RPMI8226 (cell line): ENCODE measurements at places on chromosomes 7 and 10.

DNA sequence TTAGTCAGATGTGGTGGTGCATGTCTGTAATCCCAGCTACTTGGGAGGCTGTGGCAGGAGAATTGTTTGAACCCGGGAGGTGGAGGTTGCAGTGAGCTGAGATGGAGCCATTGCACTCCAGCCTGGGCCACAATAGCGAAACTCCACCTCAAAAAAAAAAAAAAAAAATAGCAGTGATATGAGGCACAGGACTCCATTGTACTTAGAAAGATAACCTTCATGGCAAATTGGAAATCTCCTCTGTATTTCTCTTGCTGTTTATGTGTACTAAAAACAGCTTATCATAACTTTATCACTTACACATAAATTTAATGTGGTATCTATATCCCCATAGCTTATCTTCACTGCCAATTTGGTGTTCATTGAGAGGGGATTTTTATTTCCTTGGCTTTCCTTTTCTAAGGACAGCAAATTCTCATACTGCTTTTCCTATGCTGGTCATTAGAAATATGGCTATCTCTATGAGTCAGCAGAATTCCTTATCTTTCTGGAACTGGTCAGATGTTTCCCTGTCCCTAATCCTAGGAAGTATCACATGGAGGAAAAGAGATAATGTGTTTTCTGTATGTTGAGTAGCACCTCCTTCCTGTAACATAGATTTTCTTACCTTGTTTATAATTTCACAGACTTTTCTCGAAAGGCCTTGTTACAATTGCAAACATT is 40.6 kb upstream of the ZEB1 start:
- DNase-seq: no peak

GRCh38 chr7:78057571-78057970 is 259.0 kb downstream of the PHTF2 start:
- DNase-seq: no peak

DNA sequence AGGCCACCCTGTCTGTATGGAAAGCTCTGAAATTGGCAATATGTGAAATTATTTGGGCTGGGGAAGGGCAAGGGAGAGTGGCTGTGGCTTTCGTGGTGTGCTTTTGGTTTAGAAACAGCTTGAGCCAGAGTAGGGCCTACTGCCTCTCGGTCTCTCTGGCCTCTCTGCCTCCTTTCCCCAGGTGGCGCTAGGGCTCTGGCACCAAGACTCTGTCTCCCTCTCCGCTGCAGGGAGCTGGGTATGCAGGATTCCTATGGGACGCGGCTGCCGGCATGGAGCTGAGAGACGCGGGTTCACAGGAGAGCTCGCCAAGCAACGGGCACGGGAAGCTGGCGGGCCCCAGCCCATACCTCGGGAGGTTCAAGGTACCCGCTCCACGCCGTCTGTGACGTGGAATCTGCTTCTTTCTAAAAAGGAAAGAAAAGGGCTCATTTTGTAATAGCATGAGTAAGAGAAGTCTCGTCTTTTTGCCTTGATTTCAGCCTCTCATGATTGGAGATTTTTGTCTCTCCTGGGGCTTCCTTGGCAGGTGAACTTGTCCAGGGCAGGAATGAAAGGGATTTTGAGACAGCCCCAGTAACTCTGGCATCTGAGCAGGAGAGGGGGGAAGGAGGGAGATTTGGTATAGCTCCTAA is 105.1 kb upstream of the ANLN start:
- no peak for DNase-seq

- DNase-seq: no peak
Observed at GRCh38 chr7:156049366-156049765, 237.1 kb upstream of the SHH start.

- DNase-seq: no peak
Observed at GRCh38 chr7:129769866-129770808, 158.6 kb downstream of the NRF1 start.

- peak; percentile 17 for DNase-seq
Observed at GRCh38 chr10:61901829-61902444, 438 bp downstream of the ARID5B start.

- DNase-seq: no peak
Observed at GRCh38 chr10:88526501-88527105, 56.5 kb downstream of the RNLS start.

DNA sequence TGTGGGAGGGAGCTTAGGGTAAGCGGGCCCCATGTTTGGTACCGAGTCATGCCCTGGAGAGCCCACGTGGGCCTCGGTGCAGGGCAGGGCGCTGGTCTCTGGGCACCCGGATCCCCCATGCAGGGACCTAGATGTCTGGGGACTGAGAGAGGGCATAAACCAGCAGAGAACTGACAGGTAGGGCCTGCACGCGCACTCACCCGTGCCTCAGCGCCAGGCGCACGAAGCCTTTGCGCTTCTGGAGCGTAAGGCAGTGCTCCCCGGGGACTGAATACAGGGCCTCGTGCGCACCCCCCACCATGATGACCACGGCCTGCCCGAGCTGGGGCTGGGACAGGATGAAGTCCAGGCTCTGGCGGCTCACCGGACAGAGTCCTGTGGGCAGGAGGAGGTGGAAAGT is 2.8 kb downstream of the MOGAT3 start:
- no peak for DNase-seq

DNA sequence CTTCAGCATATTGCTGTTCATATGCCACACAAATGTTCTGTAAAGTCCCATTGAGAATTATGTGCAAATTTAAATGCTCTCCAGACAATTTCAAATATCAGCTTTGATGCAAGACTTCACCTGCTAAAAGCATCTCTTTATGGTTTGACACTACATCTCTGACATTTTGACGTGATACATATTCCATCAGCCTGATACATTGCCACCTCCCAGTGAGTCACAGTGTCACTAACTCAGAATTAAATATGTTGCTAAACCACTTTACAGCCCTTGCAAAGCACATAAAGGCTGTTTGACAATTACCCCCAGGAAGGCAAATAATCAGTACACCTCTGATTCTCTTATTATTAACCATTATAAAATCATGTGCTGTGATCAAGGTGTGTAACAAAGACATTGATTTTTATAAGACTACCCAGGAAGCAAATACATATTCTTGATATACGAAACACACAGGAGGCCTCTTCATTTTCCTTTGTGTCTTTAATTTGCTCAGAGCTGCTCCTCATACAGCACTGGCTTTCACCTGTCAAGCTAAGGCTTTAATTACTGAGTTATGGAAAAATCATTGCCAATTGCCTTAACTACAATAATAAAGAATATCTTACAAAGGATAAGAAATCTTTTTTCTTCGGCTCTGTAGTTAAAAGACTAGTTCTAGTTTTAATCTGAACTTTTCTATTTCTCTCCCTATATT is 547.5 kb upstream of the C7orf33 start:
- DNase-seq: no peak

DNA sequence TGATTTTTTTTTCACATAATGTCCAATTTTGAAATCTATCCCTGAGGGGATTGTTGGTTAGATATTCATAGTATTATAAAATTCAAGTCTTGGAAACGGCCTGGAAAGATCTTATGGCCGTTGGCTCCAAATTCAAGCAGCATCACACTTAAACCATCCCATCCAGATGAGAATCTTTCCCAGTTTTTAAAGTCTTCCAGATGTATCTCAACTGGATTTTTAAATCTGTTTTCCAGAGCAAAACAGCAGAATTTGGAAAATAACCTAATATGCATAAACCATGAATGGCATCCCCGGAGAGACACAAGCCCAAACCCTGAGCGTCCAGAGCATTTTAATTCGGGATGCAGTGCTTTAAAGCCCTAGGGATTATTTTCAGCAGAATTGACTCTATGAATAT is 208.2 kb upstream of the PRKCQ start:
- DNase-seq: no peak

DNA sequence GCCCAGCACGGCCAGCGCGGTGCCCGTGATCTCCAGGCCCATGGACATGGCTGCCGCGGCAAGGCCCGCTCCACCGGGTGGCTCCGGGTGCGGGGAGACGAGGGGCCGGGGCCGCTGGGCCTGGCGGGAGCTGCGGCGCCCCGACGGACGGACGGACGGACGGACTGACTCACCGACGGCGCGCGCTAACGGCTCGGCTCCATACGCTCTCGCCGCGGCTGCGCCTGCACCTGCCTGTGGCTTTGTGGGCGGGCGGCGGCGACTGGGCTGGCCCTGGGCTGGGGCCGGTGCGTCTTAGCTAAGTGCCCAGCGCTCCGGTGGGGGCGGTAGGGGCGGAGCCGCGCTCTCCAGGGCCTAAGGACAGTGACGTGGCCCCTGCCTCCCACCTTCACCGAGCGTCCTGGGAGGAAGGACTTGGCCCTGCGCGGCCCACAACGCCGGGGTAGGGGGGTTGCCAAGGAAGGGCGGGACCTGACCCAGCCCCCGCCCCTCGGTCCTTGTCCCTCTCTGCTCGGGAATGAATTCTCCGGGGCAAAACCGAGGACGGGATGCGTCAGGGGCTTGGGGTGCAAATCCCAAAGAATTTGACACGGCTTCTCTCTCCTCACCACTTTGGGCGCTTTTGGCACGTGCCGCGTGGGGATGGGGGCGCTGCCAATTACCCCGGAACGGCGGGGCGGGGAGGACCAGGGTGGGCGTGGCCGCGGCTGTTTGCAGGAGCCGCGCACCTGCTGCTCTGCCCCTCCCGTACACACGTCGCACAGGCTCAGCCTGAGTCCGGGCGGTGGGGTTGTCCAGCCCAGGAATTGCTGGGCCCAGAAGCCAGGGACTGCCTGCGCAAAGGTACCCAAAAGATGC is at the start of gene CLDN3:
TSS of gene CLDN3 (minus strand) at position 269 of the 858 bp plus-strand sequence. CDS start at position 48, 221 bp downstream.
- DNase-seq: peak; percentile 98

- DNase-seq: peak; percentile 75
Observed at GRCh38 chr7:155860840-155861479, 48.7 kb upstream of the SHH start.

DNA sequence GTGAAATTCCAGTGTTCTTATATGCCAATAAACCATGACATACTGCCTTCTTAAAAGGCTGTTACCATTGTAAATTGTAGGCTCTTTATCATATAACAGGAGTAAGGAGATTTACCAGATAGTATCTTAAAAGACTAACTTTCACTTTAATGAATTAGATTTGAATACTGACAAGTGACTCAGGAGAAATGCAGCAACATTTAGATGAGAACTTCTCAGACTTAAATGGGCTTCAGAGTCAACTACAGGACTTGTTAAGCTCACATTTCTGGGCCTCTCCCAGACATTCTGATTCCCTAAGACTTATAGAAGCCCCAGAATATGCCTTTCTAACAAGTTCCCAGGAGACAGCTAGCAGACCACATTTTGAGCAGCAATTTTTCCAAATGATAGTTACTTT is 466.3 kb downstream of the ARL4A start:
- DNase-seq: no peak

GRCh38 chr10:60661637-60662036 is 116.6 kb upstream of the CDK1 start:
- no peak for DNase-seq

DNA sequence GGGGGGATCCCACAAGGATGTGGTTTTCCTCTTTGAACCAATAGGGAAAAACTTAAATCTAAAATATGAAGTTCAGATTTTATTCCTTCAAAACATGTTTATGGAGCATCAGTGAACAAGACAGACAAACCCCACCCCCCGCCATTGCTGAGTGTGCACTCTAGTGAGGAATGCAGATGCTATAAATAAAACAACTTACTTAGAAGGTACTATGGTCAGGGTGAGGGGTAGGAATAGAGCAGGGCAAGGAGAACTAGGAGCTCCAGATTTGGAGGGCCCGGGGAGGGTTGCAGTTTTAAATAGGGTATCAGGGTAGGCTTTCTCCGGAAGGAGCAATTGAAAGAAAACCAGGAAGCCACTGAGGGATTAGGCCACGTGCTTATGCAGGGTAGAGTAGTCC is 47.9 kb downstream of the CELF2 start:
- no peak for DNase-seq

DNA sequence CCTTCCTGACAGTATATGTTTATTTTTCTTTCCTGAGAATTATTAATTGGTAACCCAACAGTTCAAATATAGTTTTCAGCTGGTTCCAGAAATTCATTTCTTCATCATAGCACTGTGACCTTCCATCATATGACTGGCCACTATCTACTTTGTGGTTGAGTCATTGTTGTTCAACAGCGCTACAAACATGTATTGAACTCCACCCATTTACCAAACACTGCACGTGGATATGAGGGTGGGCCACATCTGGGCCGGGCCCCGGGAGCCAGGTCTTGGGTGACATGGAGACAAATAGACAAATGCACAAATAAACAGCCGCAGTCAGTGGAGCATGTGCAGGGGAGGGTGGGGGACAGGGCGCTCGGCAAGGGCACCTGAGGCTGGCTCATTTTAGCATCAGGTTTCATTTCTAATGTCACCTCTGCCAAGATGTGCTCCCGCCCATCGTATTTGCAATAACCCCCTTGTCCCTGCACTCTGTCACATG is 24.0 kb upstream of the EEPD1 start:
- no peak for DNase-seq

DNA sequence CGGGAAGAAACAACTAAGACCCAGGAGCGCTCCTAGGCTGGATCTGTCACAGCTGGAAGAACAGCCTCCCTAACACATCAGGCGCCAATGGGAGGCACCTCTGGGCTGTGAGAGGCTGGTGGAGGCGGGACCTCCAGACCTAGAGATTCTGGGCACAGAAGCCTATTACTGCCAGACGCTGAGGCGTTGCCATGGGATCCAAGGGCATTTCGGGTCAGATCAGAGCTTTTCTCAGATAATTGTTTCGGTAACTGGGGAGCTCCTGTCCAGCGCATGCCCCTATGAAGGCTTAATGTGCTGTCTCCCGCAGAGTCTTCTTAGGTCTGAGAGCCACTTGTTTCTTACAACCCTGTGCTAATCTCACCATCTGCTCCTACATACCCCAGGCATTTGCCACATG is 339.2 kb downstream of the ZNF716 start:
- DNase-seq: no peak

DNA sequence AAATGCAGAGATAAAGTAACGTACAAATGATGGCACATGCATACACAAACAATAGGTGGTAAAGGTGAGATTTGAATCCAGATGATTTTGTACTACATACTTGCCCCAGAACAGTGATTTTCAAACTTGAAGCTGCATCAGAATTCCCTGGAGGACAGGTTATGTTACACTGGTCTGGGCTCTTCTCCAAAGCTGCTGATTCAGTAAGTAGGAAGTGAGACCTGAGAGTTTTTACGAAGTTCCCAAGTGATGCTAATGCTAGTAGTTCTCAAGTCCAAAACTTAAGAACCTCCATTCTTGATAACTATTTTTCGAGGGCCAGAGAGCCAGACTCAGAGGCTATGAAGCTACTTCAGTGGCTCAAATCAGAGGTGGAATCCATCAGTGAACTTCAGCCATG is 159.0 kb upstream of the POM121L12 start:
- no peak for DNase-seq

GRCh38 chr7:80204454-80204853 is 69.8 kb downstream of the GNAI1 start:
- no peak for DNase-seq
